ENCODE measurements at places on chromosomes 11 and 22.
A peak's percentile ranks its signal among the peaks of the same experiment; 100 is the strongest.

GRCh38 chr11:71246559-71246958, 5.8 kb downstream of the SHANK2 start:
- DNase-seq = no peak

DNA sequence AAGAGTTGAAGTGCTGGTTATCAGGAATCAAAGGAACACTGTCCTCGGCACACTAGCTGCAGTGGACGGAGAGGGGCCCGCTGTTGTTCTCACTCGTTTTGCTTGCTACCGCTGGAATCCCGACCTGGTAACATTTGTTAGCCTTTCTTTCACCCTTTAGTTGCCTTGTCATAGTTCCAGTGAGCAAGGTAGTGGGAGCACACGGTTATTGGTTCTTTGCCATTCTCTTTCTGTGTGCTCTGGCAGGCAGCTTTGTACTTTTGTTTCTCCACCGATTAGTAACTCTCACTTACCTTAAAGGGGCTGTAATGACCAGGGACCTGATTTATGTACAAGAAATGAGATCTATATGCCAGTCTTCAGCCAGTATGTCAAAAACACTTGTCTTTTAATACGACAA, 1.8 kb downstream of the DEPDC7 start:
- no peak for DNase-seq

- no peak for DNase-seq
Measured at GRCh38 chr22:39820256-39820655, 73.3 kb downstream of the ENTHD1 start.

DNA sequence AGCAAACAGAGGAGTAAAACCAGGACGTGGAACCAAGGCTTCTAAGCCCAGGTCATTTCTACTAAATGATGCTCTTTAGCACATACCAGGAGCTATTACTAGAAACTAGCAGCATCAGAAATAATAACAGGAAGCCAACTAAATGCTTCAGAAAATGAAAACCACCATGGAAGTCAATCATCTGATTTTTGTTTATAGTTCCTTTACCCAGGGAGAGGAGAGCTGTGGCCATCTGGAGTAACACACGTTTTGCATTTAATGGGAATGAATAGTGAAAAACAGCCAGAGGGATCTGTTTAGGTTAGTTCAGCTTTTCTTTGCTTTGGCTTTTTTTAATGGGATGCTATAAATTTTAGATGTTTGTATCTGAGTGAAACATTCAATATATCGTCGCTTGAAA, 250.7 kb upstream of the ARHGAP20 start:
- no peak for DNase-seq

DNA sequence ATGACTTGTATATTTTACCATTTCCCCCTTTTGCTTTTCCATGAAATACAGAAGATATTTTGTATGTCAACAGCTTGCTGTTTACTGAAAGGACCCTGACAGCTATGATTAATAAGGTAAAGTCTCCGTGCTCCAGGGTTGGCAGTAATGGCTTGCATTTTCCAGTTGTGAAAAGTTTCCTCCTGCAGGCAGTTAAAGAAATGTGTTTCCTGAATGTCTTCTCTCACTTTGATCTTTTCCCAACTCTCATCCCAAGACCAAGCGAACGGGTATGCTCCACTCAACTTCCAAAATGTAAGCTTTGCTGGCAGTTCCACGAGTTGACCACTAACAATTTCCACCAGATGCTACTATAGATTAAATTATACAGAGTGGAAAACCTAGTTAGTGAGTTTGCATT, 8.9 kb downstream of the FIBIN start:
- no peak for DNase-seq

DNA sequence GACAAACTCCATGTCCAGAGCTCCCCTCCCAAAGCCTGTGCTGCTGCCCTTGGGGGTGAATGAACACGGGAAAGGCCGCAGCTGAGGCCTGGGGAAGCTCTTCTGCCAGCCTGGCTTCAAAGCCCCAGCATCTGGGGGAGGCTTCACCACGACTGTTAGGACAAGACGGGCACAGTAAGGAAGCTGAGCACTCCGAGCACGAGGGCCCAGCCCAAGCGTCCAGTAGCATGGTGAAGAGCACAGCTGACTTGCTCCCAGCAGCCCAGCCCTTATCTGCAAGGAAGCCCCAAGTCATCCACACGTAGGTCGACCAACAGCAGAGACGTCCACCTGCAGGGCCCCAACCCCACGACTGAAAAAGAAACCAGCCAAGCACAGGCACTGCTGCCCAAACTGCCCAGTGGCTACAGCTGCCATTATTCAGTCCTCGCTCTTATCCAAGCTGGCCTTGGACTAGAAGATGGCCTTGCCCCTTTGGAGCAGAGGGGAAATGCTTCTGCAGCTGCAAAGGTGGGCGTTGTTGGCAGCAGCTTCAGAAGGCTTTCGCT, 62.5 kb downstream of the SHANK2 start:
- no peak for DNase-seq

DNA sequence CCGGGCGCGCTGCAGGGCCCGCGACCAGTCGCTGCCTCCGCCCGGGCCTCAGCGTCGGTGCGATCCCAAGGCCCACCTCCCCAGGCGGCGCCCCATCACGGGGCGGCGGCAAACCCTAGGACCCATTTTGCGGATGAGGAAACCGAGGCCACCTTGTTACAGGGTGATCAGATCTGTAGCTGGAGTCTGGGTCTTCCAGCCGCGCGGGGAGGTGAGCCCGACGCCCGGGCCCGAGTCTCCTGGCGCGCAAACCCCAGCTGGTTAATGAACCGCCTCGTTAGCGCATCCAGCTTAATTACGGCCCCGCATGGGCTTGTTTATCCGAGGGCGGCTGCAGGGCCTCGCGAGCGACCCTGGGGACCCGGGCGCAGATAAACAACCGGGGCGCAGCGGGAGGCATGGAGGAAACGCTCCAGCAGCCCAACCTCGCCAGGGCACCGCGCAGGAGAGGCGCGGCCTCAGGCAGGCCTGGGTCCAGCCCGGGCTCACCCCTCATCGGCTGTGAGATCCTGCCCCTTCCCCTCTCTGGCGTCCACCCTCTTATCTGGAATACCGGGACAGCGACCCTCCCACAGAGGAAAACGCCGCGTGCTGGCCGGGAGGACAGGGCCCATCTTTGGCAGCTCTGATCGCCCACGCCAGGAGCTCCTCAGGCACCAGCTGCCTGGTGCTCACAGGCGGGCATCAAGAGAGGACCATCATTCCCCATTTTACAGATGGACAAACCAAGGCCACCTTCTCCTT, 14.7 kb downstream of the OTUB1 start:
- DNase-seq = no peak

GRCh38 chr11:18495271-18495670, 31.5 kb downstream of the TSG101 start:
- DNase-seq = peak; percentile 38

DNA sequence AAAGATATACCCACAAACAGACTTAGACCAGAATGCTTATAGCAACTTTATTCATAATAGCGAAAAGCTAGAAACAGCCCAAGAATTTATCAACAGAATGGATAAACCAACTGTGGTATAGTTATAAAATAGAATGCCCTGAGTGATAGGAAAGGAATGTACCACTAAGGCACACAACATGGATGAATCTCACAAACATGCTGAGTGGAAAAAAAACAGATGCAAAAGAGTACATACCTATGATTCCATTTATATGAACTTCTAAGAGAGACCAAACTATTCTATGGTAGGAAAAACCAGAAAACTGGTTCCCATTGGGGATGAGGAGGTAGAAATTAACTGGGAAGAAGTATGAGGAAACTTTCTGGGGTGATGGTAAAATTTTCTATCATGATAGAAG, 40.4 kb upstream of the GRIK4 start:
- DNase-seq = no peak

- DNase-seq = no peak
Measured at GRCh38 chr11:107707215-107707671, 4.6 kb downstream of the SLN start.

GRCh38 chr11:42138454-42138853, 679.0 kb upstream of the LRRC4C start:
- DNase-seq = no peak

- DNase-seq = no peak
Measured at GRCh38 chr11:72001834-72002591, 3.3 kb downstream of the IL18BP start.

DNA sequence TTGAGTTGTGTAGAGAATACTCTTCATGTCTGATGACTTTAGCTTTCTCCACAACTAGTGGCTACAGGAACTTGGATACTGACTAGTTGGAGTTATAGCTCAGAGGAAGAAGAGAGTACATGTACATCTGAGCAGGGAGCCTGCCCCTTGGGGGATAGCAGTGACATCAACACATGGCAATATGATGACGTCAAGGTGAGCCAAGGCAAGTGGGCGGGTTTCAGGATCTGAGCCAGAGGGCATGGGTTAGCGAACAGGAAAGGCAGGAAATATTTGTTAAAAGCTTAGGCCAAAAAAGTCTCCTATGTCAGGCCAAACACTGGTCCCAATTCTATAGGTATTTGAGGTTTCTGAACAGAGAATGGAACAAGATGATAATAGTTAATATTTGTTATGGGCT, 42.0 kb upstream of the HORMAD2 start:
- DNase-seq = no peak

- DNase-seq = no peak
Measured at GRCh38 chr11:46918788-46919513, 601 bp upstream of the LRP4 start.

GRCh38 chr22:42461511-42461910, 29.3 kb upstream of the NFAM1 start:
- no peak for DNase-seq
